ENCODE measurements at places on chromosomes 12 and 14.

DNA sequence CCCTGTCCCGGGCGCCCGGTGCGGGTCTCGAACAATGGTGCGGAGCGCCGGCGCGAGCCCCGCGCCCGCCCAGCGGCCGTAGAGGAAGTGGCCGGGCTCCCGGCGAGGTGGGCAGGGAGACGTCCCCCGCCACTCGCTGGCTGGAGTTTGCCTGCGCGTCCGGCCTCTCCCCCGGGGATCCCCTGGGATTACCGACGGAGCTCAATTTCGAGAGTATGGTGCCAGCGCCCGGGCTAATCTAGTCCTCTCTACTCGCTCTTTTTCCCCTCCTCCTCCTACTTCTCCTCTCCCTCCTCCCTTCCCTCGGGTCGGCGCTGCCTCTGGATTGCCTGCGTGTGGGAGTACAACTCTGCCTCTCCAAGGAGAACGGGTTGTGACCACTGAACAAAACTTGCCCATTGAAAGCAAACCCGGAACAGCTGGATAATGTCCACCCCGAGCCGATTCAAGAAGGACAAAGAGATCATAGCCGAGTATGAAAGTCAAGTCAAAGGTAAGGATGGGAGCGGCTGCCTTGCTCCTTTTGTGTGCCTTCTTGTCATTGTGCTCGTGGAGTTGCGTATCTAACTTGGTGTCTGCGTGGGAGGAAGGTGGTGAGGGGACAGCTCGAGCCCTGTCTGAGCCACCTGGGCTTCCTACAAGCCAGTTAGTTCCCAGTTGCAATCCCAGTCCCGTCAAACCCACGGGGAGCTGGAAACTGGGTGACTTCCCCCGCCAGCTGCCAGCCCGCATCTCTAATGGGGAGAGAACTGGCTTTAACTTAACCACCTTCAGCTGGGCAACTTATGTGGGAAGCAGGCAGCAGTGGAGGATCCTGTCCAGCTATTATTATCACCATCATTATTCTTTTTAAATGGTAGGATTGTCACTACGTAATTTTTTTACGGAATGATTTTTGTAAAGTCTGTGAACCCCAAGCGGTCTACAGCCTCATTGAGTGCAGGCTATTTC is at the start of gene SRGAP1:
SRGAP1 (plus strand) TSS at position 310 of the 951 bp plus-strand sequence; CDS start at position 427, 117 bp downstream.
- DNase-seq: peak; percentile 62

- no peak for DNase-seq
Measured at GRCh38 chr12:66800046-66800445, 121.2 kb upstream of the GRIP1 start.

- peak; percentile 57 for DNase-seq
Measured at GRCh38 chr14:31926123-31926522, 151.0 kb upstream of the ARHGAP5 start.

DNA sequence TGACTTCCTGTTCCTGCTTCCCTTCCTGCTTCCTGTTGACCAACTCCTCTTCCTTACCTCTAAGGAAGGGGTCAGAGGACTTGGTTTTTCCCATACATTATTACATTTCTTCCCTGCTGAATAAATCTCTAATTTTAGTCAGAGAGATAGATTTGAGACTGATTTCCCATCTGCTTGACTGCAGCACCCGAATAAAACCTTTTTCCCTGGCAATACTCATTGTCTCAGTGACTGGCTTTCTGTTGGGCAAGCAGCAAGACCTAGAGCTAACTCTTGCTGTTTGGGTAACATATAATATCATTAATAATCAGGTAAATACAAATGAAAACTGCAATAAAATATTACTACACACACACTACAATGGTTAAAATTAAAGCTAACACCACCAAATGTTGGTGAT is 132.2 kb downstream of the FSCB start:
- no peak for DNase-seq

DNA sequence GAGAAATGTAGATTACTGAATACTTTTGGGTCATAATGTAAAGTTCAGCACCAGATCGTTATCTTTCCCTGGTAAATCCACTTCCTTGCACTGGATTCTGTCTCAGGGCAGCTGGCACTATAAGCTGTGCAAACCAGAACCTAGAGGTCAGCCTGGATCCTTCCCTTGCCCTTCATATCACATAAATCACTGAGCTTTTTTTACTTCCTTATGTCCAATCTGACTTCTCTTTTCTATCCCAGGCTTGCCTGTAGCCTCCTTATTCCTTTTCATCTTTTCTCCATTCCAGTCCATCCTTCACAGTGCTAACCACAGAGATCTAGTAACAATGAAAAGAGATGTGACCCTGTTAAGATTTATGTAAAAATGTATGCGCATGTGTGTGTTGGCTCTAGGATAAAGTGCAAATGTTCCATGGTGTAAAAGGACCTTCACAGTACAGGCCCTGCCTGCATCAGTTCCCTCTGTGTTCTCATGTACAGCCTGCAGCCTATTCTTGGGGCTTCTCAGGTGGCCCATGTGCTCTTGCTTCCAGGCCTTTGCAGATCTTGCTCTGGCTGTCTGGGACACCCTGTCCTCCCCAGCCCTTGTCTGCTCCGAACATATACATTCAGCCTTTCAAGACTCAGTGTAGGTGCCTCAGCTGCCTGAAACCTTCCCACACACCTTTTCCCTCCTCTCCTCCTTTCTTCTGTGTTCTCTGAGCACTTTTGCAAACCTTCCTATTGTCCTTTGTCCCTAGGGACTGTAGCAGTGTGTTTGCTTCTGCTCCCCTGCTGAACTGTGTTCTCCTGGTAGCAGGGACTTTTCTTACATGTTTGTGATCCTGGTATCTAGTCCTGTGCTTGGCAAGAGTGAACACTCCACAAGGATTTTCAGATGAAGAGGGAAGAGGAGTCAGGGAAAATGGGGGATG is 30.0 kb downstream of the PELI2 start:
- peak; percentile 35 for DNase-seq

DNA sequence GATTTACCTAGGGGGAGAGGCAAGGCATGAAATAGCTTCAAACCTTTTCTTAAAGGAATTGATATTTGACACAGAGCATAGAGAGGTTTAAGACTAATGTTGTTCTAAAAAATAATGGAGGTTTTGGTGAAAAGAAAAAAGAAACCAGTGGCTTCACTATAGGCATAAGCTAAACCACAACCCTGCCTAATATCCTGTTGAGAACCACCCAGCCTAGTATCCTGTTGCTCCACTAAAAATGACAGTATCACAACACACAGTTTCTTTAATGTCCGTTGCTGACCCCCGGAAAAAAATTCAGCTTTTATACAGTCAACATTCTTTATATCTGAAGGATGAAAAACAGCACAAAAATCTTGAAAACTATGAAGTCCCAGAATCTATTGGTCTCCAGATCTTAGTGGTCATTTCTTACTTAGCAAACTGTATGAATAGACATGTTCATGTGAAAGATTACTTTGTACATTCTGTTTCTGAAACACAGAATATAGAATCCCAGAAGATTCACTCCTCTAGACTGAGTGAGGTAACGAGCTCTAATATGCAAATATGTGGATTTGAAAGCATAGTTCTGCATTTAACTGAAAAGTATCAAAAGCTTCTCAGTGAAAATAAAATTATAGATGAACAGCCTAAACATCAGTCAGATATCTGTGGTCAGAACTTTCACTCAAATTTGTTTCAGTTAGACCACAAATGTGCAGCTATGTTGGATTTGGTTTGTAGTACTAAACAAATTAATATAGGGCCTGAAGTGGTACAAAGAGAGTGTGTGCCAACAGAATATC is 40.5 kb downstream of the GALC start:
- no peak for DNase-seq

DNA sequence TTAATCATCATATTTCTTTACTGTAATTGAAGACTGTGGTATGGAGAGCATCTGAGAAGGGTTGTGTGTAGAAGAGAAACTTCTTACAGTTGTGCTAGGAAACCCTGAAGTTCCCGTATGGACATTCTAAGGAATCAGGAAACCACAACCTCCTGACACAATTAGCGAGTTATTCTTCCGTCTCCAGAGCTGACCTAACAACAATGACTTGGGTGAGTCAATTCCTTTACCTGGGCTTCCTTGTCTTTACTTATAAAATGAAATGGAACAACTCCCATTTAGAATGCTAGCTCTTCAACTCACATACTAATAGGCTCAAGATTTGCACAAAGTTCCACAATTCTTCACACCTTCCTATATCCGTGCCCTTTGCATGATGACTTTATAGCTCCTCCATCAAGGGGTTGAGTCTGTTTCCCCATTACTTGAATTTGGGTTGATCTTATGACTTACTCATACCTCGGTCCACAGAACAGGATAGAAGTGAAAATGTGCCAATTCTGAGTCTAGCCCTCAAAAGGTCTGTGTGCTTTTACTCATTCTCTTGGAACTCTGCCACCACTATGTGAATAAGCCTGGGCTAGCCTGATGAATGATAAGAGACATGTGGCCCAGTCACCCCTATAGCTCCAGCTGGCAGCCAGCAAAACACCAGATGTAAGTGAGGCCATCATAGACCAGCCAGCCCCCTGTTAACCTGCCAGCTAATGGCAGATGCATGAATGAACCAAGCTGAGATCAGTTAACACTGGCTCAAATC is 459.4 kb downstream of the ETNK1 start:
- peak; percentile 97 for DNase-seq

- DNase-seq: no peak
Measured at GRCh38 chr14:76639606-76640229, 121.5 kb upstream of the VASH1 start.

GRCh38 chr12:116717466-116718437 is 20.1 kb downstream of the SPRING1 start:
- no peak for DNase-seq

DNA sequence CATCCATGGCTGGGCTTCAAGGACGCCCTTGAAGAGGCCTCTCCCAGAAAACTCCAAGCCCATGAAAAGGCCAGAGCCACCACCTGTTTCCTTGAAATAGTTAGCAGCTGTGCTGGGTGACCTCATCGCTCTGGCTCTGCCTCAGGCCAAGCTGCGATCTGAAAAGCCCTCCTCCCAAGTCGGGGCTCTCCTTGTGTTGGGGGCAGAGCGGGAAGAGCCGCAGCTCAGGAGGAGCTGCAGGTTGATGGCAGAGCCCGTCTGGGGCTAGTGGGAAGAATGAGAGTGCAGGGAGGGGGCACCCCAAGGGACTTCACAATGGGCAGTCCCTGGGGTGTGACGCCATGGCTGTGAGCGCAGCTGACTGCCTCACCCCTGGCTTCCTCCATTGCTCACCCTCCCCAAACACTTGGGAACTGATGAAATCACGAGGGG is 50.0 kb upstream of the STON2 start:
- DNase-seq: peak; percentile 80
